ENCODE measurements at places on chromosomes 4 and X.

DNA sequence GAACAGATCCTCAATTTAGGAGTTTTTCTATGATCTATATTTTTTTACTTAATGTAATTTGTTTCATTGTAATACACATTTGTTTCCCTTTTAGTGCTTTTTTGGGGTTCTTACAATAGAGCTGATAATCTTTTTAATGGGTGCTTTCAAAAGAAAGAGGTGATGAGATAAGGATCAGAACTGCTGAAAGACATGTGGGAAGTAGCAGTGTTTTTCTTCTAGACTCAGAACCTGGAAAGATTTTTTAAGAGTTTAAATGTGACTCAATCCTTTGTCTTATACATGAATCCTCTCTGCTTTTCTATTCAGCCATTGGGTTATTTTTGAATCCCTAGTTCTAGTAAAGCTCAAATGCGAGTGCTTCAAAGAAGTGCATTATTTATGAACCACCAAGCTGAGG, 25.6 kb downstream of the UCHL1 start:
- DNase-seq = no peak

DNA sequence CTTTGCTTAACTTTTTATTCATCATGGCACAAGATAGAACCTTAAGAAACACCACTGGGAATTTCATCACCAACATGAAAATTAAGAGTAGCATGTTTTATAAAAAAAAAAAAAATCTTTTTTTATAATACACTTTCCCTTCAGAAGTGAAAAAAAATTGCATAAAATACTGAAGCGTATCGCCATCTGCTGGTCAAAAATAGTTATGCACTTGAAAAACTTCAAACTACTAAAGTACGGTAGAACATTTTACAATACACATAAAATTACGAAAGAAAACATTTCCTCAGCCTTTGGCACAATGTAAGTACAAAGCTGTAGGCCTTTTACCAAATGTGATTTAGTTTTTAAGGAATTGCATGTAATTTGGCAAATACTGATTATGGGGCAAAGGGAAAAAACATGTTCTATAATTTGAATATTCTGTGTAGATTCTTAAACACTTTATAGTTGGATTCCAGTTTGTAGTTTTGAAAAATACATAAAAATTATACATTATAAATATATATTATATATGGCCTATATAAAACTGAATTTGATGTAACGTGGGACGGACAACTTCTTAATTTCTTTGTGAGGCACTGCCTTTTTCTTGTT, 26.5 kb downstream of the HCCS start:
- no peak for DNase-seq

GRCh38 chr4:26819478-26820095, 41.1 kb upstream of the STIM2 start:
- no peak for DNase-seq

GRCh38 chrX:18998653-18999052, 14.7 kb upstream of the PHKA2 start:
- no peak for DNase-seq

GRCh38 chr4:182354867-182355266, 111.7 kb downstream of the TENM3 start:
- DNase-seq = no peak

GRCh38 chr4:2686379-2687265, 69.5 kb downstream of the TNIP2 start:
- no peak for DNase-seq

DNA sequence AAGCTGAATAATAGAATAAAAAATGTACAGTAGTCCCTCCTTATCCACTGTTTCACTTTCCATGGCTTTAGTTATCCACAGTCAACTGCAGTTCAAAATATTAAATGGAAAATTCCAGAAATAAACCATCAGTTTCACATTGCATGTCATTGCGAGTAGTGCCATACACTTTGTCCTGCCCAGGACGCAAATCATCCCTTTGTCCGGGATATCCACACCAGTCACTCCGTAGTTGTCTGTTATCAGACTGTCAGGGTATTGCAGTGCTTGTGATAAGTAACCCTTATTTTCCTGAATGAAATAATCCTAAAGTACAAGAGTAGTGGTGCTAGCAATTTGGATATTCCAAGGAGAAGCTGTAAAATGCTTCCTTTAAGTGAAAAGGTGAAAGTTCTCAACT, 271.3 kb downstream of the DKK2 start:
- DNase-seq = no peak

DNA sequence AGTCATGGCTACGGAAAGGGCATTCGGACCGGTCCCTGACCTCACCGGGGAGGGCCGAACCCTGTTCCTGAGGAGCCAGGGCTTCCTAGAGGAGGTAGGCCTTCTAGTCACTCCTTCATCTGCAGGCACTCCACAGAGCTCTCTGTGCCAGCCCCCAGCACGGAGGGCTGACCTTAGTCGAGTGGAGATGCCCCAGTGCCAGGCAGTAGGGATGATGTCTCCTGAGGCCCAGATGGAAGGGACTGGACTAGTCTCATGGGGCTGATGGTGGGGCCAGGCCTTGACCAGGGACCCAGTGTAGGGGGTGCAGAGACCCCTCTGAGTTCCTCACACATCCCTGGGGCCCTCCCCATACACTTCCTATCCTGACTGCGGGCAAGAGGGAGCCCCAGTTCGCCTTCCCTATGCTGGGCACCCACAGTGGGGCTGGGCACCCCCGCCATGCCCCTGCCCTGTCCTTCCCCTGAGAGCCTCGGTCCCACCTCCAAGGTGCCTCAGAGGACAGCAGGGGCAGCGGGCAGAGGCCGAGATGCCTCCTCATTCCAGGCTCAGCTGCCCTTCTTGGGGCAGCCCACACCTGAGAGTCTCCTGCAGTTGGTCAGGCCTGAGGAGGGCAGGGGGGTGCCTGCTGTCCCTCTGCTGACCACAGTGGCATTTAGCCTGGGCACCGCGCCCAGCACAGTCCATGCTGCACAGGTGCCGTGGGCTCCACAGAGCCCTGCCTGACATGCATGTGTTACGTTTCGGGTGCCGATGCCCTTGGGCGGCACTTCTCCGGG, 1.4 kb upstream of the MSANTD1 start:
- no peak for DNase-seq

- no peak for DNase-seq
Measured at GRCh38 chrX:56519642-56520041, 43.8 kb upstream of the UBQLN2 start.

GRCh38 chr4:2007804-2008670, 737 bp downstream of the NELFA start:
- no peak for DNase-seq

DNA sequence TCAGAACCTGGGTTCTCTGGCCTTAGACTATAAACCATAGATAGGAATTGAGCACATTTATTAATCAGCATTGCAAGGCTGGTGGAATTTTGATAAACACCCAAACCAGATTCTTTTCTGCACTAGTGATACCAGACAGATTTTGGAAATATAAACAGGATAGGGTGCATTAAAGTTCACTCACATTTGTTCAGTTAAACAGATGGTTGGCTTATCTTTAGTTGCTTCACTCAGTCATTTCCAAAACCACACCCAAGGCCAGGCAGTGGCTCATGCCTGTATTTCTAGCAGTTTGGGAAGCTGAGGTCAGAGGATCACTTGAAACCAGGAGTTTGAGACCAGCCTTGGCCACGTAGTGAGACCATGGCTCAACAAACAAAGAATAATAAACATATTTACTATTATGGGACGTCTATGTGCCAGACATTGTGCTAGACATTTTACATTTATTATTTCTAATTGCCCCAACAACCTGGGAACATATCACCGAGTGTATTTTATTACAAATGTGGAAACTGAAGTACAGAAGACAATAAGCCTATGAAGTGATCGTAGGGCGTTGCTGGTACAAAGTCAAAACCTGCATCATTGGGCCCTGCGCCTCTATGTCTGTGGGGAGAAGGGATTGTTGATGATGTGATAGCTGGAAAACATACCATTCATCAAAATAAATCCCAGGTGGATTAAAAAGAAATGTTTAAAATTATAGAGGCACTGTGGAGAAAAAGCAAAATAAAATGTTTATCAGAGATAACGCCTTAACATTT, 15.0 kb downstream of the ADD1 start:
- DNase-seq = no peak

GRCh38 chrX:30572004-30572403, 5.6 kb downstream of the TASL start:
- no peak for DNase-seq

- DNase-seq = no peak
Measured at GRCh38 chrX:153944140-153944799, at the start of gene RENBP. RENBP (minus strand) TSS chrX:153944643; CDS start chrX:153944610, 33 bp downstream.

- no peak for DNase-seq
Measured at GRCh38 chrX:23127586-23127985, 127.8 kb downstream of the DDX53 start.

- no peak for DNase-seq
Measured at GRCh38 chrX:115679460-115679859, 118.5 kb downstream of the PLS3 start.

- DNase-seq = no peak
Measured at GRCh38 chr4:114400531-114400930, 198.1 kb upstream of the UGT8 start.

GRCh38 chr4:3771164-3771809, 5.1 kb downstream of the ADRA2C start:
- DNase-seq = no peak

- DNase-seq = no peak
Measured at GRCh38 chr4:155532373-155533085, 134.1 kb upstream of the GUCY1A1 start.

DNA sequence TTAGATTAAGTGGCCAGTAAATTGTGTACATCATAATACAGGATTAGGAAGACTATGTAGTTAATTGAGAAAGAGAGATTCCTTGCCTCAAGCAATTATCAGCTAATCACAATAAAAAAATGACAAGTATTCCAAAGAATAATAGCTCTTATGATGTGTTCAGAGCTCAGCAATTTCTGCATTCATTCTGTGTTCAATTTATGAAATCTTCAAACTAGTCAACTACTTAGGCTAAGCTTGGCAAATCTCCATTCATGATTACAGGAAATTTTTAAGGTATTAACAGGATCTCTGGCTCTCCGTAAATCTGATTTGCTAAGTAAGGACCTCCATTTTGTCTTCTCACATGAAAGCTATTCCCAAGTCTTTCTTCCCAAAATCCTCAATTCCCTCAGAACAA, 256.9 kb upstream of the TEX13A start:
- DNase-seq = no peak

DNA sequence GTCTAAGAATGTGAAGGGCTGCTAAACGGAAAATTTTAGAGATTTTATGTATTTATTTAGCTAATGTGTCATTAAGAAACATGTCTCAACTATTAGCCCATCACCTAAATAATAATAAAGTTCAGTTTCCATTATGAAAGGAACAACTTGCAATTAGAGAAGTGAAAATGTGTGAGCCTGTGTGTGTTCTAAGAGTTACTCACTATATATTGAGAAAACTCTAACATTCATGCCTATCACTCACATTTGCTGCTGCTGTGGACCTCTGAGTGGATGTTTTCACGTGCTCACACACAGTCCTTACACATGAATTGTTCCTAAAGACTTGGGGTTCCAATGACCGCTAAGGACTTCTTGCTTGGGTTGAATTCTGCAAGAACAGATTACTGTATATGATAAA, 364.0 kb downstream of the TMA16 start:
- no peak for DNase-seq

DNA sequence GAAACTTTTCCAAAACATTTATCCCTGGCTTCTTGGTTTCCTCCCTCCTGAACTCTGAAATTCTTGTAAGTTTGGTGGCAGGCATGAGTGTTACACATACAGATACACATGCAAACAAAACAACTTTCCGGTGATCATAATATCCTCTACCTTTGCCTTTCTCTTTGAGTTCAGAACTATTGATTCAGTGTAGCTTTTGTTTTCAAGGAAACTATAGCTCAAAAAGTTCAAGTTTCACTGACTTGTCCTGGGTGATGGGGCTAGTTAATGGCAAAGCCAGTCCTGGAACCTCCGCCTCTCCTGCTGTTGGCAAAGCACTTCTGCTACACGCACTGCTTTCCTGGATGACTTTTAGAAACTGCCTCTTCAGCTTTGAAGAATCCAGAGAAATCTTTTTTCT, 177.3 kb upstream of the FAT1 start:
- no peak for DNase-seq

GRCh38 chr4:83772685-83773084, 236.8 kb downstream of the GPAT3 start:
- peak; percentile 1 for DNase-seq

DNA sequence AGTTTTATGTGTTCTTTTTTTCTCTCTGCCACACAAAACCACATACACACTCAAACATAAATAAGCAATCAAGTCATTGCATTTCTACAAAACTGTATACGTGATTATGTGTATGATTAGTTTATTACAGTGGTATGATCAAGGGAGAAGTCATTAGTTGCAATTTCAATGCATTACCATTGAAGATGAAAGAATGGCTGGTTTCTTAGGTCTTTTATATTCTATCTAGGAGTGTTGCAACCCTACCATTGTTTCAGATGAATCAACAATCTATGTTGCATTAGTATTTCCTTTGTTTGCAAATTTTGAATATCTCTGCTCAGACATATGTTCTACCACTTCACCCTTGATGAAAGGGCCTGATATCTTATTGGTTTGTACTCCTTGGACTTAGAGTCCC, 6.8 kb downstream of the ANXA3 start:
- no peak for DNase-seq

DNA sequence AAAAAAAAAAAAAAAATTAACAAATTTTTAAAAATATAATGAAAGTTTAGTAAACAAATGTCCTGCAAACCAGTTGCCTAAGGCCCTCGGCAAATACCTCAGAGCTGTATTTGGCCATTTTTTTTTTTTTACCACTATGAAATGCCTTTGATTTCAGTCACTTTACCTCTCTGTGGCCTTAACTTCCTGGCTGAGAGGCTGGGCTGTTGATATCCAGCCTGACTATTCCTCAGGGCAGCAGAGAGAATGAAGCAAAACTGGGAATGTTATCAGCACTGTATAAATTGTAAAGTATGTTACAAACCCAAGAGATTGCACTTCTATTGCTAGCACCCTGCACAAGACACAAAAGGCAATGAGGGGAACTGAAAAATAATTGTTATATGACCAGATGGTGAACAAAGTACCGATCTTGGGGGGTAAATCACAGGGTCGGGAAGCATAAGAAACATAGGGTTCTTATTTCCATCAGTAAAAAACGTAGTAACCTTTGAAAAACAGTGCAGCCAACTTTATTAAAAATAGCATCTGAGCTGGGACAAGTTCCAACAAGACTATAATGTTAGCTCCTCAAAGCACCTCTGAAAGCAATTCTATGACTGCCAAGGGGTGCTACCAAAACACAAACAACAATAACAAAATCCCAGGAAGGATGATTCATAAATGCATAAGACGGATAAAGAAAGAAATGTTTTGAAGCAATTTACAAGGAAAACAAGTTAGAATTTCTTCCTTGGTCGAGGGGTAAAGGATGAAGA, 18.1 kb downstream of the USP46 start:
- no peak for DNase-seq

GRCh38 chr4:41461780-41462307, 76.1 kb upstream of the LIMCH1 start:
- no peak for DNase-seq
